ENCODE measurements at places on chromosomes 5 and 9. TPM values are rescaled to one million over a fixed set of nuclear protein-coding genes. Genes with fewer than 3 reads are reported as not detected.

- H3K36me3 ChIP-seq: peaks cover 15% of the 10 kb centered on the region
- H3K4me1 ChIP-seq: peaks cover 60% of the 10 kb centered on the region
- peak overlapping the region; percentile 98 for H3K4me3 ChIP-seq
- H3K27ac ChIP-seq: peak overlapping the region; percentile 99
- no peak for DNase-seq
Measured at GRCh38 chr5:141617128-141617527, 1.7 kb downstream of the DIAPH1 start.

DNA sequence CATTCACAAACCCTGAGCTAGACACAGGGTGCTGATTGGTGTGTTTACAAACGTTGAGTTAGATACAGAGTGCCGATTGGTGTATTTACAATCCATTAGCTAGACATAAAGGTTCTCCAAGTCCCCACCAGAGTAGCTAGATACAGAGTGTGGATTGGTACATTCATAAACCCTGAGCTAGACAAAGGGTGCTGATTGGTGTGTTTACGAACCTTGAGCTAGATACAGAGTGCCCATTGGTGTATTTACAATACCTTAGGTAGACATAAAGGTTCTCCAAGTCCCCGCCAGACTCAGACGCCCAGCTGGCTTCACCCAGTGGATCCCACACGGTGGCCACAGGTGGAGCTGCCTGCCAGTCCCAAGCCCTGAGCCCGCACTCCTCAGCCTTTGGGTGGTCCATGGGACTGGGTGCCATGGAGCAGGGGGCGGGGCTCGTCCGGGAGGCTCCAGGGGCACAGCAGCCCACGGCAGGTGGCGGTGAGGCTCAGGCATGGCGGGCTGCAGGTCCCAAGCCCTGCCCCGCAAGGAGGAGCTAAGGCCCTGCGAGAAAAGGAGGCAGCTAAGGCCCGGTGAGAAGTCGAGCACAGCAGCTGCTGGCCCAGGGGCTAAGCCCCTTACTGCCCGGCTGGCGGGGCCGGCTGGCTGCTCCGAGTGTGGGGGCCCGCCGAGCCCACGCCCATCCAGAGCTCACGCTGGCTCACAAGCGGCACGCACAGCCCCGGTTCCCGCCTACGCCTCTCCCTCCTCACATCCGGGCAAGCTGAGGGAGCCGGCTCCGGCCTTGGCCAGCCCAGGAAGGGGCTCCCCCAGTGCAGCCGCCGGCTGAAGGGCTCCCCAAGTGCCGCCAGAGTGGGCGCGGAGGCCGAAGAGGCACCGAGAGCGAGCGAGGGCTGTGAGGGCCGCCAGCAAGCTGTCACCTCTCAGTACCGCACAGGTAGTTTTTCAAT is 1039.2 kb upstream of the CDH9 start:
- H3K27ac ChIP-seq: no peak overlapping the region
- no peak for DNase-seq
- no peak overlapping the region for H3K4me3 ChIP-seq
- no peaks in the 10 kb centered on the region for H3K4me1 ChIP-seq

GRCh38 chr5:77186652-77187370 is 23.7 kb upstream of the PDE8B start:
- DNase-seq: no peak
- no peak overlapping the region for H3K27ac ChIP-seq
- H3K36me3 ChIP-seq: no peaks in the 10 kb centered on the region
- H3K4me3 ChIP-seq: no peak overlapping the region
- H3K27me3 ChIP-seq: peaks cover 20% of the 10 kb centered on the region

DNA sequence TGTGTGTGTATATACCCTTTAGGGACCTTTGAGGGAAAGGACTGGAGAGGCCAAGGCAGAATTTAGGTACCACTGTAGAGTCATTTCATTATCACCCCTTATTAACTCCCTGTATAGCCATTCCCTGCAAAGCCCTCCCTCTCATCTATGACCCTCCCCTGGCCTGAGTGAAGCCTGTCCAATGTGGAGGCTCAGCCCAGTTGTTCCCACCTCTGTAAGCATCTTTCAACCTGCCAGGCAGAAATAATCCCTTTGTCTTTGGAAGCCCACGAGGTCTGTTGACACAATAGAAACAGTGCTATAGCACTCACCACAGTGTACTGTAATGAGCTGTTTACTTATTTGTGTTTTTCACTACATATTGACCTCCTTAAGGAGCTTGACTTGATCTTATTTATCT is 88.5 kb upstream of the SEMA6A start:
- H3K4me3 ChIP-seq: no peak overlapping the region
- no peak overlapping the region for H3K27ac ChIP-seq
- no peaks in the 10 kb centered on the region for H3K4me1 ChIP-seq
- H3K36me3 ChIP-seq: no peaks in the 10 kb centered on the region

The PRLR gene
- not detected for total RNA-seq

DNA sequence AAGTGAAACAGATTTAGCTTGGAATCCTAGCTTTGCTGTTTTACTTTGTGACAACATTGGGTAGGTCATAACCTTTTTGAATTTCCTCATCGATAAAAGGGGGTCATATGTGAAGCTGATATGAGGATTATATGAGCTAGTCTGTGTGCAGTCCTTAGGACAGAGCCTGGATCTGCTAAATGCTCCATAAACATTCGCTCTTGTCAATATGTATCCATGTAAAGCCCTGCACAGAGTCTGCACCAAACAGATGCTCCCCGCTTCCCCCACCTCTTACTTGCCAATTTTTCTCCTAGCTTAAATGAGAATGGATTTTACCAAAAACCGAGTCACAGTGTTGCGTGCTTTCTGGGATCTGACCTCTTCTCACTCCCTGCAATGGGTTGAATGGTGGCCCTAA is 5.4 kb downstream of the ANKRD55 start:
- H3K27ac ChIP-seq: no peak overlapping the region
- no peak for DNase-seq
- H3K4me1 ChIP-seq: no peaks in the 10 kb centered on the region
- H3K36me3 ChIP-seq: no peaks in the 10 kb centered on the region
- no peaks in the 10 kb centered on the region for H3K27me3 ChIP-seq

DNA sequence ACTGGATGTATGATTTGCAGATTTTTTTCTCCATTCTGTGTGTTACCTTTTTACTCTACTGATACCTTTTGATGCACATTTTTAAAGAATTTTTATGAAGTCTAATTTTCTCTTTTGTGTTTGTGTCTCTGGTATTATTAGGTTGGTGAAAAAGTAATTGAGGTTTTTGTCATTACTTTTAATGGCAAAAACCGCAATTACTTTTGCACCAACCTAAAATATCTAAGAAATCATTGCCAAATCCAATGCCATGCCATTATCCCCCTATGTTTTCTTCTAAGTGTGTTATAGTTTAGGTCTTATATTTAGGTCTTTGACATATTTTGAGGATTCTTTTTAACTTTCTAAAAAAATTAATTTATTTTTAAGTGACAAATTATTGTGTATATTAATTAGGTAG is 43.4 kb upstream of the STARD4 start:
- H3K27me3 ChIP-seq: no peaks in the 10 kb centered on the region
- DNase-seq: no peak

- peak; percentile 6 for DNase-seq
- no peak overlapping the region for H3K27ac ChIP-seq
- peaks cover 5% of the 10 kb centered on the region for H3K36me3 ChIP-seq
- H3K4me3 ChIP-seq: no peak overlapping the region
- H3K27me3 ChIP-seq: no peaks in the 10 kb centered on the region
Measured at GRCh38 chr5:39353717-39354399, 10.4 kb downstream of the C9 start.

The PCDHGA3 gene
- total RNA-seq: not detected

The TRIM14 gene
- 55.0 TPM for total RNA-seq

The UBAC1 gene
- total RNA-seq: 37.2 TPM

The NRG2 gene
- total RNA-seq: not detected

The CD72 gene
- 2.9 TPM for total RNA-seq

GRCh38 chr5:172052450-172053236 is 46.2 kb upstream of the FBXW11 start:
- H3K4me3 ChIP-seq: no peak overlapping the region
- peaks cover 30% of the 10 kb centered on the region for H3K36me3 ChIP-seq
- H3K27ac ChIP-seq: no peak overlapping the region
- peaks cover 4% of the 10 kb centered on the region for H3K4me1 ChIP-seq

The UNC5A gene
- not detected for total RNA-seq

- no peak overlapping the region for H3K27ac ChIP-seq
- H3K27me3 ChIP-seq: no peaks in the 10 kb centered on the region
- DNase-seq: no peak
- no peaks in the 10 kb centered on the region for H3K36me3 ChIP-seq
Measured at GRCh38 chr5:178340637-178341036, 108.0 kb upstream of the PHYKPL start.

The KCNT1 gene
- total RNA-seq: not detected

DNA sequence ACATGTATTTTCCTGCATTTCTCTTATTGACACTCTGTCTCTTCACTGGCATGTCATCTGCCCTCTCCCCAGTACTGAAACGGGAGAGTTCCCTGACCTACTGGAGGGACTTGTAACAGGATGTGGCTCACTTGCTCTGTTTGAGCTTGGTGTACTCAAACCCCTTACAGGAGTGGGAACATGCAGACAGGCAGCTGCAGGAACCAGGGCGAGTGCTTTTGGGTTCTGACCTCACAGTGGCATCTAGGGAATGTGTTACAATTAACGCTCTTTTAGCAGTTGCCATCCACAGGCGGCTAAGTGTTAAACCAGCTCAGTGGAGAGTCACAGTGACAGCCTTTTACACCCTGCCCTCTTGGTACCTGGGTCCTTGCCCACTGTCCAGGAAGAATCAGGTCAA is 300.3 kb upstream of the GRAMD2B start:
- no peaks in the 10 kb centered on the region for H3K27me3 ChIP-seq
- no peak overlapping the region for H3K4me3 ChIP-seq
- H3K36me3 ChIP-seq: no peaks in the 10 kb centered on the region

DNA sequence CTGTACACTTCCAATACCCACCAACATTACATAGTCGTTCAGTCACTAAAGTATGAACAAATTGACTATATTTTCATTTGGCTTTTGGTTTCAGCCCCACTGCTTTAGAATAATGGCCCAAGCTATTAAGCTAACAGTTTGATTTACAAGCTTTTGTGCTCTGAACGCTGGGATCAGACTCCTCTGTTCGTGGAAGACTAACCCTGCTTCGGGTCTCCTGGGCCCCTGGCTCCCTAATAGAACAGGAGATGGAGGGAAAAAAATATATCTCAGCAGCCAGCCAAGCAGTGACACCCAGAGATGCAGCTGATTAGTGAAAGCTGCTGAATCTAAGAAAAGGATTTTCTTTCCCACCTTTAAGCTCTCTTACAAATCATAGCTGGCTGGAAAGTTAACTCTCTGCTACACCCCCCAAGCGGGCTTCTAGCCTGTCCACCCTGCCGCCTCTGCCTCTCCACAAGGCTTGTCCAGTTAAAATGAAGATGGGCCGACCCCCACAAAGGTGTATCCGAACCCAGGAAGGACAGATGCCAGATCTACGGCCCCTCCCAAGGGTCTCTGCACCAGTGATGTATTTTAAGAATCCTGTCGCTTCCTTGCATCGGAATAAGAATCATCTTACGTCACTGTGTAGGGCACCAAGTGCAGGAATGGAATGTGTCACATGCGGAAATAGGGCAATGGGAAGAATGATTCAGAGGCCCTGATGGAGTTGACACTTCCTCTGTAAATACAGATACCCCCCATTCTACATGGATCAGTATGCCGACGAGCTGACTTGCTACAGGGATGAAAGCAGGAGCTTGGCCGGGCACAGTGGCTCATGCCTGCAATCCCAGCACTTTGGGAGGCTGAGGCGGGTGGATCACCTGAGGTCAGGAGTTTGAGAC is 33.4 kb upstream of the BARHL1 start:
- H3K36me3 ChIP-seq: no peaks in the 10 kb centered on the region
- no peak overlapping the region for H3K4me3 ChIP-seq
- peaks cover 13% of the 10 kb centered on the region for H3K27me3 ChIP-seq
- no peak overlapping the region for H3K27ac ChIP-seq
- peaks cover 2% of the 10 kb centered on the region for H3K4me1 ChIP-seq
- no peak for DNase-seq

GRCh38 chr5:80959138-80959537 is 1.0 kb upstream of the RASGRF2 start:
- peak overlapping the region; percentile 70 for H3K4me3 ChIP-seq
- H3K4me1 ChIP-seq: peaks cover 45% of the 10 kb centered on the region
- no peak overlapping the region for H3K27ac ChIP-seq

DNA sequence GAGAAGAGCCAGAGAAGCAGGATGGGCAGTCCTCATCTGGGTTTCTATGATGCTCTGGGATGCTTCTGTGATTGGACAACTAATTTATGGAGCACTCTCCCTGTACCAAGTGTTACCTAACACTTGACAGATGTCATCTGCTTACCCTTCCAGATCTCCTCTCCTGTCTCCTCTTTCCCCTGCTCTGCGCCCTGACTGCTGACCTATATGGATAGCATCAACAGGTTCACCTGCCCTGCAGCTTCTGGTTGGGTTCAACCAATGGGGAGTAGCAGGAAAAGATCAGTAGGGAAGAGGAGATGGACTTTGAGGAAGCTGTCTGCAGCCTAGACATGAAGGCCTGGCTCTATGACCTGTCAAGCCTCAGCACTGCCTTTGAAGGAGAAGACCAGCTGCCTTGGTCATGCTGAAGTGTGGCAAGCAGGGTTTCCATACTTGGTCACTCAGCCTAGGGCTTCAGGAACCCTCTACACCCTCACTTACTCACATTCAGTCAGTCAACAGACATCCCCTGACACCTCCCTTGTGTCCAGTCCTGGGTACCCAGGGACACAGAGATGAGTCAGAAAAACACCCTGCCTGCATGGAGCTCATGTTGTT is 11.3 kb upstream of the P4HA2 start:
- H3K36me3 ChIP-seq: peaks cover 2% of the 10 kb centered on the region
- DNase-seq: no peak
- H3K27ac ChIP-seq: no peak overlapping the region
- H3K4me1 ChIP-seq: no peaks in the 10 kb centered on the region
- H3K4me3 ChIP-seq: no peak overlapping the region

DNA sequence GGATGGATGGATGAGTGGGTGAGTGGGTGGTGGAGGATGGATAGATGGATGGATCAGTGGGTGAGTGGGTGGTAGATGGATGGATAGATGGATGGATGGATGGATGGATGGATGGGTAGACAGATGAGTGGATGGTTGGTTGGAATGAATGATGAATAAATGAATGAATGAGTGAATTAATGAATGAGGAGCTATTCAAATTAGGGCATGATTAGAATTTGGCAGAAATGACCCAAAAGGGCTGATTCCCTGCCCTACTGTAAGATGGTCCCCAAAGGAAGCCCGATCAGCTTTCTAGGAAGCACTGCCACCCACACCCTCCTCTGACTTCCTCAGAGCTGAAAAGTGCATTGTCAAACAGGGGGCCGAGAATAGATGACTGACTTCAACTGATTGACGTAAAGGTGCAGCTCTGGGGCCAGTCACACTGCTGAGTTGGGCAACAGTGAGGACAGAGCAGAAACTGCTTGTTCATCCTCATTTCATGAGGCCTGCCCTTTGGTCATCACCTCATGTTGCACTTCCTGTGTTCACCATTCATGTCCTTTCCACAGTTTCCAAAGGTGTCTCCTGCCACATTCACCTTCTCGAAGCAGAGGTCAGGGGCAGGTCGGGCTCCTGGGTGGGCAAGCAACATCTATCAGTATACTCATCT is 34.3 kb downstream of the NIPAL4 start:
- DNase-seq: no peak
- H3K4me3 ChIP-seq: no peak overlapping the region
- H3K27ac ChIP-seq: no peak overlapping the region
- H3K36me3 ChIP-seq: peaks cover 1% of the 10 kb centered on the region

GRCh38 chr5:60148366-60148765 is 254.8 kb upstream of the PDE4D start:
- no peaks in the 10 kb centered on the region for H3K36me3 ChIP-seq
- no peaks in the 10 kb centered on the region for H3K4me1 ChIP-seq
- no peak overlapping the region for H3K4me3 ChIP-seq
- no peak overlapping the region for H3K27ac ChIP-seq
- no peaks in the 10 kb centered on the region for H3K27me3 ChIP-seq
- no peak for DNase-seq

- H3K27ac ChIP-seq: no peak overlapping the region
- no peaks in the 10 kb centered on the region for H3K36me3 ChIP-seq
- no peaks in the 10 kb centered on the region for H3K4me1 ChIP-seq
- no peak overlapping the region for H3K4me3 ChIP-seq
Measured at GRCh38 chr9:135294836-135295235, 184.7 kb upstream of the PPP1R26 start.
